ENCODE measurements at places on chromosomes 3 and 15. TPM values are rescaled to one million over a fixed set of nuclear protein-coding genes. Genes with fewer than 3 reads are reported as not detected.

Gene RSRC1
- total RNA-seq: 23.5 TPM

Gene GOLGA6B
- not detected for total RNA-seq

Gene C2CD4B
- 0.07 TPM for total RNA-seq

Gene TNK2
- total RNA-seq: 21.7 TPM

Gene NKIRAS1
- total RNA-seq: 7.9 TPM

Gene IL5RA
- not detected for total RNA-seq

Gene IL17RC
- total RNA-seq: 18.5 TPM

Gene SLC2A2
- not detected for total RNA-seq

Gene CP
- total RNA-seq: 4.9 TPM

Gene AADACL2
- total RNA-seq: not detected

Gene CLDN11
- 0.20 TPM for total RNA-seq

Gene TM4SF18
- 40.4 TPM for total RNA-seq

Gene SLC9C1
- not detected for total RNA-seq

Gene LMAN1L
- not detected for total RNA-seq

Gene CCPG1
- 40.4 TPM for total RNA-seq

Gene POC1A
- total RNA-seq: 19.1 TPM

Gene SLC9A9
- 0.29 TPM for total RNA-seq

Gene CLEC3B
- total RNA-seq: not detected

Gene GATM
- total RNA-seq: 2.1 TPM

Gene CLCN2
- total RNA-seq: 5.8 TPM

Gene ZNF774
- total RNA-seq: 0.62 TPM

Gene CPA3
- not detected for total RNA-seq

Gene LRRC2
- total RNA-seq: not detected

Gene SPSB4
- 0.09 TPM for total RNA-seq

Gene LRRIQ4
- not detected for total RNA-seq

Gene ZBBX
- total RNA-seq: not detected

Gene GCSAM
- not detected for total RNA-seq

Gene ERC2
- total RNA-seq: 0.25 TPM

Gene GP5
- total RNA-seq: not detected

Gene ISLR
- total RNA-seq: 0.35 TPM

Gene TNFAIP8L3
- total RNA-seq: 8.9 TPM

Gene BNIP2
- total RNA-seq: 69.9 TPM

Gene ZNF860
- total RNA-seq: 1.7 TPM

Gene CASR
- total RNA-seq: not detected

Gene REC114
- not detected for total RNA-seq

Gene GRAMD2A
- not detected for total RNA-seq

Gene PAK2
- total RNA-seq: 29.7 TPM

Gene GRK7
- total RNA-seq: not detected

Gene SERPINI1
- 2.4 TPM for total RNA-seq

Gene GOLGA8O
- total RNA-seq: 0.27 TPM

Gene LARP6
- 80.0 TPM for total RNA-seq

Gene FAM43A
- 8.9 TPM for total RNA-seq

Gene ALG1L2
- not detected for total RNA-seq
